ENCODE measurements at places on chromosomes 2 and 18. TPM values are rescaled to one million over a fixed set of nuclear protein-coding genes. Genes with fewer than 3 reads are reported as not detected.
A peak's percentile ranks its signal among the peaks of the same experiment; 100 is the strongest.

Gene AQP12B
- not detected for total RNA-seq

Gene UPP2
- total RNA-seq, result not detected

Gene THSD7B
- not detected for total RNA-seq

Gene CD28
- total RNA-seq, result 175 TPM

Gene SERPINB13
- not detected for total RNA-seq

Gene UBR3
- total RNA-seq, result 26.1 TPM

Gene VWA3B
- not detected for total RNA-seq

Gene MZT2A
- total RNA-seq, result 69.9 TPM

Gene VWC2L
- total RNA-seq, result not detected

Gene ALPG
- total RNA-seq, result not detected

Gene FAM228A
- total RNA-seq, result 0.28 TPM

Gene VRK2
- 22.1 TPM for total RNA-seq

Gene PRKAG3
- total RNA-seq, result not detected

Gene RTKN
- total RNA-seq, result 1.8 TPM

DNA sequence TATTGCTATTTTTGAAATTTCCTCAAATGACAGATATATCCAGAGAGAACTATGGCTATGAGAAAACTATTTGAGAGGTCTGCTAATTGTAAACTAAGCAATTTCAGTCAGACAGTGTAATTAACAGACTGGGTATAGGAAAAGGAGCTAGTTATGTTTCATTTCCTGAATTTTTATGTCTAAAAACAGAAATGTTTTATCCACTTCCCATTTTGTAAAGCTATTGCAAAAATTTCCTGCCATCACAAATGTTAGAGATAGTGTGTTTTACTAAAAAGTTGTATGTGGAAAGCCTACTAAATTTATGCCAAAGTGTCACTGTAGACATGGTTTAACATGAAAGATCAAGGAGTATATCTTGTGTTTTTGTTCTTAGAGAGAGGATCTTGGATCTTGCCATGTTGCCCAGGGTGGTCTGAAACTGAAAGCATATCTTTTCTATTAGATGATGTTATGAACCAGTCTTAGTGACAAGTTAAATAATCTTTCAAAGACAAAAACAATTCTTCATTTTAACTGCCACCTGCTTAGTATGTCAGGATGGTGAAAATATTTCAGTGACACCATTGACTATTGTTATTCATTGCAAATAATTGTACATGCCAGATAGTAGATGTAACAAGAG lies 40.5 kb upstream of the ITPRID2 start:
- H3K36me3 ChIP-seq, result no peaks in the 10 kb centered on the region
- H3K4me1 ChIP-seq, result peaks cover 9% of the 10 kb centered on the region
- H3K27me3 ChIP-seq, result no peaks in the 10 kb centered on the region
- H3K4me3 ChIP-seq, result no peak overlapping the region
- H3K27ac ChIP-seq, result no peak overlapping the region

GRCh38 chr2:159944874-159945273 lies 117.5 kb downstream of the PLA2R1 start:
- DNase-seq, result no peak
- no peak overlapping the region for H3K4me3 ChIP-seq
- no peak overlapping the region for H3K27ac ChIP-seq
- H3K4me1 ChIP-seq, result no peaks in the 10 kb centered on the region
- peaks cover 9% of the 10 kb centered on the region for H3K27me3 ChIP-seq

- H3K36me3 ChIP-seq, result no peaks in the 10 kb centered on the region
- DNase-seq, result no peak
- H3K4me3 ChIP-seq, result no peak overlapping the region
- H3K4me1 ChIP-seq, result peaks cover 6% of the 10 kb centered on the region
Observed at GRCh38 chr2:40445467-40445866, 6.4 kb downstream of the SLC8A1 start.

- no peak for DNase-seq
- no peak overlapping the region for H3K4me3 ChIP-seq
- no peaks in the 10 kb centered on the region for H3K27me3 ChIP-seq
- no peak overlapping the region for H3K27ac ChIP-seq
- peaks cover 23% of the 10 kb centered on the region for H3K4me1 ChIP-seq
Observed at GRCh38 chr2:97926946-97927345, 68.8 kb downstream of the TMEM131 start.

DNA sequence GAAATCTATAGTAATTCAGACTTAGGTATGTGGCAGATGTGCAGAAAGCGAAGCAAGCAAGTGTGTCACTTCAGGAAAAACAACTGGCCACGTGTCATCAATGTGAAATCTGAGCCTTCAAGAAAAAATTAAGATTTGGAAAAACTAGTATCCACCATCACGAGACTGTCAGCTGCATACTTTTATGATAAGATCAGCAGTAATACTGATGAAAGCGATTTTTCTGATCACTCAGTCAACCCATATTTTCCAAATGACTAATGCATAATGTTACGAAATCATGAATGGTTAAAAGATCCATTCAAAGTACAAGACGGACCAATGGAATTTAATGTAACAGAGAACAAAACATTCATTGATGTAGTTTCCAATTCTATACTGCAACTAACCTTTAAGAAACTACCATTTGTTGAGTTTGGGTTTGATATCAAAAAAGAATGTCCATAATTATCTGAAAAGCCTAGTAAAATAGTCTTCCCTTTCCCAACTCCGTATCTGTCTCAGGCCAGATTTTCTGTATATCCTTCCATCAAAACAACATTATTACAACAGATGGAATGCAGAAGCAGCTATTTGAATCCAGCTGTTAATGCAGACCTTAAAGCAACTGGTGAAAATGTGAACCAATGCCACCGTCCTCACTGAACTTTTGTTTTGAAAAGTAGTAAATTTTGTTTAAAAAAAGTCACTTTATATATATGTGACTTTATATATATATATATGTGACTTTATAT lies 17.0 kb upstream of the BCL2 start:
- no peak for DNase-seq
- peak overlapping the region; percentile 40 for H3K27ac ChIP-seq
- H3K4me1 ChIP-seq, result peaks cover 14% of the 10 kb centered on the region
- H3K27me3 ChIP-seq, result no peaks in the 10 kb centered on the region

DNA sequence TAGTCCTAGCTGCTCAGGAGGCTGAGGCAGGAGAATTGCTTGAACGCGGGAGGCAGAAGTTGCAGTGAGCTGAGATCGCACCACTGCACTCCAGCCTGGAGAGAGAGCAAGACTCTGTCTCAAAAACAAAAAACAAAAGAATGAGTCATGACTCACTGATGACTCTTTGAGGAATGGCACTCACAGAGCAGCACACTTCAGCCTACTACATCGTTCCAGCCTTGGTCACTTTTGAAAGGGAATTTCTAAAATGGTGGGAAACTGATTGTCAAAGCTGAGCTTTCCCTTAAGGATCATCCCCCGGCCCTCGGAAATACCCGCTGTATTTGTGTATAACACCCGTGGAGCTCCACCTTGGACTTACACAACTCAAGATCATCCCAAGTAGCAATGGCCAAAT lies 217.3 kb upstream of the HS6ST1 start:
- DNase-seq, result no peak
- no peak overlapping the region for H3K27ac ChIP-seq
- H3K4me1 ChIP-seq, result peaks cover 14% of the 10 kb centered on the region
- no peaks in the 10 kb centered on the region for H3K36me3 ChIP-seq
- no peak overlapping the region for H3K4me3 ChIP-seq

DNA sequence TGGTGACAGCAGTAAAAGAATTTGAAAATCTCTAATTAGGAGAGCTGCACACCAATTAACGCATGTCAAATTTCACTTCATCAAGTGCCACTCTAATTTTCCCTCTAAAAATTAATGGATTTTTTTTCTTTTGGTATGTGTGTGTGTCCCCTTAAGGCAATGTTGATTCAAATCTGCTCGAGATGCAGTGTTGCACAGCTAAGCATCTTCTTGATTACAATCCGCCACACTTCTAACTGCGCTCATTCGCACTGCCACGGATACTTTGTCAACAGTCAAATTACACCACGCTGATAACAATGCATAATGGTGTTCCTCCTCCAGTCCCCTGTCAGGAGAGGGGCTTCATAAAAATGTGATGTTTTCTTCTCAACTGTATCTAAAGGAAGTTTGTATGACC lies 261.4 kb downstream of the MEIS1 start:
- H3K27ac ChIP-seq, result no peak overlapping the region
- H3K27me3 ChIP-seq, result no peaks in the 10 kb centered on the region
- no peaks in the 10 kb centered on the region for H3K36me3 ChIP-seq
- no peak overlapping the region for H3K4me3 ChIP-seq
- H3K4me1 ChIP-seq, result no peaks in the 10 kb centered on the region
- DNase-seq, result no peak

- no peaks in the 10 kb centered on the region for H3K4me1 ChIP-seq
- DNase-seq, result no peak
- no peak overlapping the region for H3K4me3 ChIP-seq
- no peak overlapping the region for H3K27ac ChIP-seq
- peaks cover 4% of the 10 kb centered on the region for H3K27me3 ChIP-seq
Observed at GRCh38 chr2:220053919-220054318, 426.5 kb downstream of the SLC4A3 start.

DNA sequence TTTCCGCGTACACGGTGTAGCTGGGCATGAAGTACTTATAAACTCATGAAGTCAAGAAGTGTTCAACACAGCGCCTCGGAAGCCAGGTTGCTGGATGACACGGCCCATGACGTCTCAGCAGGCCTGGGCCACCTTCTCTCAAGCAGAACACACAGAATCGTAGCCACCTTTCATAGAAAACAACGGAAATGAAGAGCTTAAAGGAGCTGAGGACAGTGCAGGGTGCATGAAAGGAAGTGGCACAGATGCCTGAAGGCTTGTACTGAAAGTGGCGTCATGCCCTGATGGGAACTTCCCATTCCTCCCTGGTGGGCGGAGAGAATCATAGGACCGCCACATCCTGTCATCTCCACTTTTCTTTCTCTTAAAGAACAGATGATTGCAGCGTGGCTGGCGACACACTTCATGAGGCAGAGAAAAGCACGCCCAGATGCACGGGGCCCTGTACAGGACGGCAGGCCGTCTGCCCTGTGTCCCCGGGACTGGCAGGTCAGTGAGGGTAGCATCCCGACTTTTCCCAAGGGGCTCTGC lies 31.1 kb downstream of the HDAC4 start:
- DNase-seq, result peak; percentile 91
- H3K27ac ChIP-seq, result peak overlapping the region; percentile 90
- H3K36me3 ChIP-seq, result peaks cover 5% of the 10 kb centered on the region
- peak overlapping the region; percentile 70 for H3K4me3 ChIP-seq
- H3K27me3 ChIP-seq, result no peaks in the 10 kb centered on the region
- peaks cover 8% of the 10 kb centered on the region for H3K4me1 ChIP-seq
